ENCODE measurements at places on chromosomes 5 and 9.

- no peak for DNase-seq
These were observed 406.4 kb upstream of the CLINT1 start for GRCh38 chr5:158265346-158265745.

GRCh38 chr5:146463446-146463845 lies 16.3 kb downstream of the TCERG1 start:
- no peak for DNase-seq

GRCh38 chr9:117826837-117827236 lies 122.6 kb downstream of the TLR4 start:
- DNase-seq = no peak

DNA sequence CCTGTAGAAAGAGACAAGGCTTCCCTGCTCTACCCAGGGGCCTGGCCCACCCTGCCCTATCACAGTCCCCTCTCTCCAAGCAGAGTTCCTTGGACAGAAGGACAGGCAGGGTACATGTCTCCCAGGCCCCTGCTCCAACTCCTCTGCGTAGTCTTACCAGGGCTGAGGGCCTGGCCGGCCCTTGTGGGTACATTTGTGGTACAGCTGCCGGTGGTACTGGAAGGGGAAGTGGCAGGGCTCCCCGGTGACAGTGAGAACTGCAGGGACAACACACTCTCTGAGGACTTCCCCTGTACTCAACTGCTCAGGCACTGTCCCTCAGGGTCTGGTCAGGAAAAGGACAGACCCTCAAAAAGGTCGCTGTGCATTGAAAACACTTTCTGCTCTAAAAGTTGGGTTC lies 3.6 kb downstream of the F12 start:
- no peak for DNase-seq

- no peak for DNase-seq
These were observed 117.6 kb downstream of the PIP5K1B start for GRCh38 chr9:68822596-68823165.

- no peak for DNase-seq
These were observed 605.9 kb upstream of the FAM174A start for GRCh38 chr5:99929067-99929805.

- no peak for DNase-seq
These were observed 183.1 kb upstream of the S1PR3 start for GRCh38 chr9:88808019-88808656.
